ENCODE measurements at places on chromosomes 7 and 10.

- DNase-seq = no peak
These were observed 198.1 kb downstream of the FZD1 start for GRCh38 chr7:91462316-91462715.

GRCh38 chr10:132941640-132942051 is 724 bp downstream of the CFAP46 start:
- no peak for DNase-seq

- no peak for DNase-seq
These were observed 6.1 kb downstream of the LRRN3 start for GRCh38 chr7:111096997-111097396.

DNA sequence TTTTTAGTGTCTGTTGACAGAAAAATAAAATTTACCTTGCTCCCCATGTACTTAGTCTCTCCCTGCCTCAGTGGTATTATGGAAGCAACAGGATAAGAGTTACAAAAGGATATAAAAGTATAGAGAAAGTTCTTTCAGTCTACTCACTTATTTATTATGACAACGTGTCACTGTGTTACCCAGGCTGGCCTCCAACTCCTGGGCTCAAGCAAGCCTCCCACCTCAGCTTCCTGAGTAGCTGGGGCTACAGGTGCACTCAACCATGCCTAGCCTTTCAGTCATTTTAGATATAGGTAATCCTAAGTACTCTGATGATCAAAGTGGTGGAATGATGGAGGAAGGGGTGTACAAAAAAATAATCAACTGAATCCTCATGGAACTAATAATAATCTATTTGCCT is 215.2 kb upstream of the MKLN1 start:
- DNase-seq = no peak

DNA sequence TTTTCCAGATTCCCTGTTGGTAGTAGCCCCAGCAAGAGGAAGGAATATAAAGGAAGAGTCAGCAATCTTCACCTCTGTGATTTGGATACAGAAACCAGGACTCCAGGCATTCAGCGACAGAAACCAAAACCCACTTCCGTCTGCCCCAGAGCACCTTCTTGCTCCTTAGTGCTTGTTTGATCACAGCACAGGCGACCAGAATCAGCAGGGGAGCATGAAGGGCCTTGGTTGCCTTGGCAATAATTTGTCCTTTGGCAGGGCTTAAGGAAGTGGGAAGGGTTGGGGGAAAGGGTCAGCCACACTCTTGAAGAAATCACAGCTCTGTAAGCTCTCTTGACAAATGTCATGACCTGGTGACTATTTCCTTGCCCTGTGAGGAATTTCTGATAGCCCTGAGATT is 379.6 kb downstream of the OTUD1 start:
- DNase-seq = no peak

DNA sequence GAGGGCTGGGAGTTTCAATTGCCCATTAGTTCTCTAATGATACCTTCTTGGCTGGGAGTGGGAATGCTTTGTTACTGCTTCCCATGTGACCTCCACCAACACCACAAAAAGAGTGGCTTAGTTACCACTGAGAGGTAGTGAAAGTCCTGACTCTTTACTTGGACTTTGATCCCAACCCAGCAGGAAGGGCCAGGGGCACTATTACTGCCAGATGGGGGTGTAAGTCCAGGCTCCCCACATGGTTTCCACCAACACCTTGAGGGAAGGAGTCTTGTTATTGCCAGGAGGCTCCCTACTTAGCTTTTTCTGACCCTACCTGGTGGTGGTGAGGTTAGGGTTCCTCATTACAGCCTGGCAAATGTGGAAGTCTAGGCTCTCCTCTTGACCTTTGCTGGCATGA is 11.4 kb downstream of the GGCT start:
- no peak for DNase-seq

GRCh38 chr7:116783666-116784318 is 78.6 kb upstream of the CAPZA2 start:
- no peak for DNase-seq

DNA sequence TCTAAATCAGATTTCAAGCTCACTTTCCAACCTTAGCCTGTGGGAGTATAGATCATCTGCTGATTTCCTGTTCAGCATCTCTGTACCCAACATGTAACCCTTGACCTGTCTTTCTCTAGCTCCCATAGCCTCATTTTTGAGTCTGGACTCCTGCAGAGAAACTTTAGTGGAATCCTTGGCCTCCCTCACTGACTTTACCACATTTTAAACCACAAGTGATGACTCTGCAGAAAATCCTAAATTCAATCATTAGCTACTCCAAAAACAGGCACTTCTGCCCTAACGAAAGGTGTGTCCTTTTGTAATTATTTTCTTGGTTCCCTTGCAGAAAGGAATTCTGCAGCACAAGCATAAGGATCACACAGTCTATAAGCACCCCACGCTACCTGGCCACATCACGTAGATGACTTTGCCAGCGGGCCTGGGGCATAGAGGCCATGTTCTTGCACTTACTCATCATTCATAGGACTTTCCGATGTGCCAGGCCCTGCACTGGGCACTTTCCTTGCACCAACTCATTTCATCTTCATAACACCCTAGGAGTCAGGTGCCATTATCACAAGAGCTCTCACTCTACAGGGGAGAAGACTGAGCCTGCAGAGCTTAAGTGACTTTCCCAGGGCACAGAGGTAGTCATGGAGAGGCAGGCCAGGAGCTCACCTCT is 57.2 kb upstream of the OPALIN start:
- no peak for DNase-seq

- DNase-seq = no peak
These were observed 32.4 kb downstream of the SLIT1 start for GRCh38 chr10:97153270-97153850.

DNA sequence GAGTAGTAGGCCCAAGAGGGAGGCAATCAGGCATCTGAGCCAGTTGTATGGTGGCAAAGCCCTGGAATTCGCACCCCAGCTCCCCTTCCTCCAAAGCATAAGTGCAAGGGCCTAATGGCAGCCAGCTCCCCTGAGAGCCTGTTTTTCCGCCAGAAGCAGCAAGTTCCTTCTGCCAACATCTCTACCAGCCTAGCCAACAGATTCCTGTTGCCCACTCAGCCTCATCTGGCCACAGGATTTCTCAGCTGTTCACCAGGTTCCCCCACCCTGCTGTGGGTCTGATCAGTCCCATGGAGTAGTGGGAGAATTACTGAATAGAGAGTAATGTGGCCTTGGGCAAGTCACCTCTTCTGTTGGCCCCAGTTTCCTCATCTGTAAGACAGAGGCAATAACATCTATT is 186.2 kb upstream of the PDE1C start:
- no peak for DNase-seq

DNA sequence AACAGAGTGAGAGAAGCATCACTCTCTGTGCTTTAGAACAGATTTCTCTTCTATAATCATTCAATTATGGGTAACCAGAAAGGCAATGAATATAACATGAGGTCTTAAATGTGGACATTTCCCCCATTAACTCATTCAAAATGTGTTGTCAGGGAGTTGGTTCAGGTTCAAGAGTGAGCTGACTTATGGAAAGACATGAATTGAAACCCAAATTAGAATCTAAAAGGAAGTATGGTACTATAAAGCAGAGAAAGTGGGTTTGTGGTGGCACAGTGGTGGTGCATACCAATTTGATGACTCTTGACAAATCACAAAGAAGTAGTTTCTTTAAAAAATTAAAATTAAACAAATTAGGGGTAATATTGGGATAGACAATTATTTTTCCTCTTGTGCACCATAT is 114.6 kb upstream of the MEOX2 start:
- no peak for DNase-seq

- DNase-seq = no peak
These were observed 199.2 kb downstream of the IMMP2L start for GRCh38 chr7:111363099-111363498.

DNA sequence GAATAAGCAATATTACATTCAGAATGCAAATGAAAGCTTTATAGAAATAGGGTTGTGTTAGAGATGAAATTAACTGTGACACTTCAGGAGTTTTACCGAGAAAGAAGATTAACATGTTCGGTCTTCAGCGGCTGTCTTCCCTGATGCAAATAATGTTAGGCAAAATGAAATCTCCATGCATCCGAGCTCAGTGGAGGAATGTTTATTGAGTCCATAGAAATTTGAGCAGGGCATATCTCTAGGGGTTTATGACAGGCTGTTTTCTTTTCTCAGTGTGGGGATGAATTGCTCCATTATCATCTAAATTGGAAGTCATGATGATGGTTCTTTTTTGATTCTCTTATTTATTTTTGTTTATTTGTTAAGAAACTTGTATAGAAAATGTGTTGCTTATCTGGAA is 31.7 kb downstream of the DYNC1I1 start:
- DNase-seq = no peak

GRCh38 chr7:104604706-104605105 is 276.3 kb downstream of the LHFPL3 start:
- DNase-seq = no peak

GRCh38 chr10:49830846-49831245 is 68.7 kb upstream of the OGDHL start:
- DNase-seq = no peak

DNA sequence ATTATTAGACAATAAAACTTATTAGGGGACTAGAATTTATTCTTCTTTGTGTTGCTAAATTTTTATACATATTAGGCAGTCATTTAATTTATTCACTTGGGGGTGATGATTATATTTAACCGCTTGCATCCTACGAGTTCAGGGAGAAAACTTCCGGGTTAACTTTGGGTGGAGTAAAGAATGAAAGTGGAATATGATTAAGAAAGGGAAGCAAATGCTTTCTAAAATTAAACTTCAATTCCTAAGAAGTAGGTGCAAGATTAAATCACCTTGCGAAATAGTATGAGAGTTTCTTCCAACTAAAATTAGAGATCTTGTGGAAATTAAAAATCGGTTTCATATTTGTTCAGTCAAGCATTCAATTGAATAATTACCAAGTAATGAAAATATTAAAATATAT is 33.5 kb downstream of the MRC1 start:
- DNase-seq = no peak

GRCh38 chr7:139036901-139037300 is 1.1 kb upstream of the ZC3HAV1L start:
- DNase-seq = no peak

DNA sequence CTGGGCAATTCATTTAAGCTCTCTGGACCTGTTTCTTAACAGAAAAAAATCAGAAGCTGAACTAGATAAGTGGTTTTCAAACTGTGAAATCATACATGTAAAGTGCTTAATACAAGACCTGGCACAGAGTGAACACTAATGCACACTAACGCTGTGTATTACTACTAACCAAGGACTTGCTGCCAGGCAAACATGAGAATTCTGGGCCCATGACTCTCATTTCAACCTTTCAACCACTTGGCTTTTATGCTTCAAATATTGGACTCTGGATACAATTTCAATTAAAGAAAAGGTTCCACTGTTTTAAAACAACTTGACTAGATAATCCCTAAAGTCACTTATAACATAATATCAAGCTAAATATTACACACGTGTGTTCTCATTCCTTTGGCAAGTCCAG is 73.4 kb downstream of the SRPK2 start:
- peak; percentile 71 for DNase-seq

DNA sequence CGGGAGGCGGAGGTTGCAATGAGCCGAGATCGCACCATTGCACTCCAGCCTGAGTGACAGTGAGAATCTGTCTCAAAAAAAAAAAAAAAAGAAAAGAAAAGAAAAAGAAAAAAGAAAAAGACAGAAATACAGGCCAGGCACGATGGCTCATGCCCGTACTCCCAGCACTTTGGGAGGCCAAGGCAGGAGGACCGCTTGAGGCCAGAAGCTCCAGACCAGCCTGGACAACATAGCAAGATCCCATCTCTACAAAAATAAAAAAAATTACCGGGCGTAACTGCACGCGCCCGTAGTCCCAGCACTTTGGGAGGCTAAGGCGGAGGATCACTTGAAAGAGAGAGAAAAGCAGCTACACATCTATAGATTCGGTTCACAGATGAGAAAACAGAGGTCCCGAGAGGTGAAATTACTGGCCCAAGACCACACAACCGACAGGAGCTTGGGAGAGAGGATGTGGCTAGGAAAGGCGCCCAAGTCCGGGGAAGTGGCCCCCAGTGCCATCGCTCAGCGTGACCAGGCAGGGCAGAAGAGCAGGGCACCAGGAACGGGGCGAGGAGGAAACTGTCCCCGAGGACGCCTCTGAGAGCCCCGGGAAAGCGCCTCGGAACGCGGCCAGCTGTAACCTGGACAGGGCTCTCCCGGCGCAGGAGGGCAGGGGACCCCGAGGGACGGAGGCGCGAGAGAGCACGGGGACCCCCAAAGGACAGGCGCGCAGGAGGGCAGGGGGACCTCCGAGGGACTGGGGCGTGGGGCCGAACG is 612 bp downstream of the SNX8 start:
- DNase-seq = no peak

DNA sequence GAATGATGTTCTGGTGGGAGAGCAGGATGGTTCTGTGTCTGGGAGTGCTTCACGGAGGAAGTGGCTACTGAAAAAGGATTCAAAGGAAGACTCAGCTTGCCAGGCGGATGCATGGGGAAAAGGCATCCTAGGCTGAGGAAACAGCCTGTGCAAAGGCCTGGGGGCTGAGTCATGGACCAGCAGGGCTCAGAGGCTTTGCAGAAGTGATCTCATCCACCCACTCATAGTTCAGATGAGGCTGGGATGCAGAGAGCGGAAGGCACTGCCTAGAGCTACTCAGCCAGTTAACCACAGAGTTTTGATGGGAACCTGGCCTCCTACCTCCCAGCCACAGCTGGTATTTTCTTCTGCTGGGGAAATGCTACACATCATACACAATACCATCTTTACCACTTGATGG is 15.8 kb upstream of the ADAMTS14 start:
- DNase-seq = no peak

DNA sequence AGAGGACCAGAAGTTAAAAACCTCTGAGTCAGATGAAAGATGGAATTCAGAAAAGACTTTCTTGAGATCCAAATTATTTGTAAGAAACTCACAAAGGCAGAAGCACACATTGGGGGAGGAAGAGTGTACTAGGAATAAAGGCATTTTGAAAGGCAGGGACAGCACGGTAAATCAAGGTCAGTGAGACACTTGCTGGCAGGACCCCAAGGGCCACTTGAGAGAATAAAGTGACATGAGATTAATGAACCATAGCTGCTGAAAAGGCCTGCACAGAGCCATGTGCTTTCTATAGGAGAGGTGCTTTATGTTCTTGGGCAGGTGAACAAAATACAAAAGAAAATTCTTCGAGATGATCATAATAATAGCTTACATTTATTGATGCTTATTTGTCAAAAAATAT is 929.9 kb upstream of the MBL2 start:
- no peak for DNase-seq

DNA sequence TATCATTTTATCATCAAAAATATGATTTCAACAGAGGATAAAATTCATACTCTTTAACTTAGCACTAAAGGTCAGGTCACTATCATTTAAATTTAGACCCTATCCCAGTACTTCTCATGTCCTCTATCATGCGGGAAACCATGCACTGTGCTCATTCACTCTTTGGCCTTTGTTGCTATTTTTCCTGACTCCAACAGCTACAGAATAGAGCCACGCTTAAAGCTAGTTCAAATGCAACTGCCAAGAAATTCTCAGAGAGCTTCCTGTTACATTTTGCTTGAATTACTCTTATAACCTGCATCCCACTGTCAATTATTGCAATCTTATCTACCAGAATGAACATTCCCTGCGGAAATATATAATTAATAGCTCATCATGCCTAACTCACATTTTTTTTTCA is 58.3 kb downstream of the SEMA3A start:
- no peak for DNase-seq

GRCh38 chr7:31562002-31562401 is 48.1 kb downstream of the ITPRID1 start:
- DNase-seq = no peak

- DNase-seq = no peak
These were observed 24.6 kb downstream of the PRSS2 start for GRCh38 chr7:142795339-142795863.

Measured in DMS79 treated with DMSO at 0.1 percent for 48 hours (cell line).